Activated T-helper 1 cell treated with anti-CD3 and anti-CD28 coated beads, Interleukin-12 subunit alpha, Interleukin-12 subunit beta, Interleukin-2, Interleukin-4 antibody, amounts not matched to agents 30 ng/mL and 10 ng/mL and 1 ng/mL, durations not matched to agents 14 hours and 24 hours and 36 hours (primary cell): ENCODE measurements at places on chromosomes 4 and X. TPM values are rescaled to one million over a fixed set of nuclear protein-coding genes. Genes with fewer than 3 reads are reported as not detected.

The GUCY1A1 gene
- total RNA-seq: 0.08 TPM in 1 of 2 replicates, not detected in the other

The PPP1R2C gene
- total RNA-seq: not detected in 2 replicates

The SRPX2 gene
- total RNA-seq: not detected in 2 replicates

The CT45A2 gene
- total RNA-seq: not detected in 2 replicates

The AKAP14 gene
- total RNA-seq: not detected in 2 replicates

The ADH4 gene
- not detected in 2 replicates for total RNA-seq

The IL2 gene
- 595 and 611 TPM in 2 replicates for total RNA-seq

The EDNRA gene
- not detected in 2 replicates for total RNA-seq

The BEND2 gene
- not detected in 2 replicates for total RNA-seq

The ANXA10 gene
- not detected in 2 replicates for total RNA-seq

The TXK gene
- total RNA-seq: 12.5 and 12.7 TPM in 2 replicates

The LRCH2 gene
- total RNA-seq: not detected in 2 replicates

The CFAP99 gene
- not detected in 2 replicates for total RNA-seq

The SPATA18 gene
- 0.13 and 0.27 TPM in 2 replicates for total RNA-seq

The RNF150 gene
- total RNA-seq: 0.07 TPM in 1 of 2 replicates, not detected in the other

The PPP4R3C gene
- not detected in 2 replicates for total RNA-seq

The VCX3A gene
- not detected in 2 replicates for total RNA-seq

The CT45A3 gene
- total RNA-seq: not detected in 2 replicates

The IQCM gene
- total RNA-seq: not detected in 2 replicates

The UBQLN2 gene
- 38.3 and 41.3 TPM in 2 replicates for total RNA-seq

The EVC gene
- 1.5 and 1.9 TPM in 2 replicates for total RNA-seq

The APBB2 gene
- 11.0 and 11.3 TPM in 2 replicates for total RNA-seq

The MAGEA1 gene
- total RNA-seq: not detected in 2 replicates

The CYSLTR1 gene
- total RNA-seq: 13.9 and 14.2 TPM in 2 replicates

The STEEP1 gene
- 25.0 and 25.9 TPM in 2 replicates for total RNA-seq

The ABCG2 gene
- total RNA-seq: 0.34 TPM in 2 replicates

The TRIM2 gene
- total RNA-seq: 0.16 and 0.24 TPM in 2 replicates

The CENPVL3 gene
- not detected in 2 replicates for total RNA-seq

The HMGN5 gene
- total RNA-seq: 0.73 and 1.3 TPM in 2 replicates

The GABRA4 gene
- total RNA-seq: not detected in 2 replicates

The TIGD4 gene
- total RNA-seq: 0.24 and 0.57 TPM in 2 replicates

The QRFPR gene
- not detected in 2 replicates for total RNA-seq

The POU3F4 gene
- not detected in 2 replicates for total RNA-seq

The GAGE12E gene
- total RNA-seq: not detected in 2 replicates

The CD38 gene
- total RNA-seq: 148 and 152 TPM in 2 replicates

The TRIM60 gene
- total RNA-seq: not detected in 2 replicates

The SSX3 gene
- not detected in 2 replicates for total RNA-seq

The CPZ gene
- not detected in 2 replicates for total RNA-seq

The PCDH11X gene
- not detected in 2 replicates for total RNA-seq

The ANKRD37 gene
- 12.4 and 15.8 TPM in 2 replicates for total RNA-seq

The FAM156B gene
- total RNA-seq: 18.6 and 24.1 TPM in 2 replicates

The ASMT gene
- not detected in 2 replicates for total RNA-seq

The TMEM192 gene
- total RNA-seq: 8.1 and 10.5 TPM in 2 replicates

The HPSE gene
- total RNA-seq: 23.1 and 24.1 TPM in 2 replicates

The RTL9 gene
- total RNA-seq: not detected in 2 replicates

The TREX2 gene
- 0.83 and 1.3 TPM in 2 replicates for total RNA-seq

The NKX6-1 gene
- not detected in 2 replicates for total RNA-seq

The PAGE5 gene
- not detected in 2 replicates for total RNA-seq

The ETNPPL gene
- total RNA-seq: not detected in 2 replicates
